Stimulated activated CD8-positive, alpha-beta memory T cell treated with anti-CD3 and anti-CD28 coated beads, Interleukin-4, amount 100 ng/mL, for 1 hour (primary cell): ENCODE measurements at places on chromosomes 5 and 9.

DNA sequence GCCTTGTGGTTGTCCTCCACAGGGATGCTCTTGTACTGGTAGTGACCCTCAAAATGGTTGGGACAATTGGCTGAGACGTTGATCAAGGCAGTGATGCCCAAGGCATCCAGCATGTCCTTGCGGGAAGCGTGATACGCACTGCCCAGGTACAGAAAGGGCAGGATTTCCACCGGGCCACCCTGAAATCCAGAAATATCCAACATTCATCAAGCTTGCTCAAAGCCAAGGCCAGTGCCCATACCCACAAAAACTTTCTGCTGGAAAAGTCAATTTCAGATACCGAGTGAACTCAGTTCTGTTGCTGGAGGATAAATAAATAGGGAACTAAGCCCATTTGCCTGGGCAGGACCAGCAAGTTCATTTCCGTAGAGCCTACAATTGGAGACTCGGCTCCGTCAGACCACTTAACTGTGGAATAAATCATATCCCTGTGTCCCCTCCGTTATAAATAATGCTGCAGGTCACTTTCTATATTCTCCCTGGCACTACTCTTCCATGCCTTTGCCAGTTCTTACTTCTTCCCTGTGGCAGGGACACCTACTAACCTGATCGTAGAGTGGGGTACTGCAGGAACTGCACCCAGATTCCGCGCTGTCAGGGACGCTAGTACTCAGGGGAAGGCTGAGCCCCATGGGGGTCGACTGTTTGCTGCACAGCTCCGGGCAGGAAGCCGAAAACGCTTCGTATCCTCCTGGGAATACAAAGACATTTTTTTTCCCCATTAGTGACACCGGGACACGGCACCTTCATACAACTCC is 1.2 kb downstream of the DUSP1 start:
- no peak for DNase-seq

- no peak for DNase-seq
Observed at GRCh38 chr9:70480405-70480980, 66.0 kb upstream of the KLF9 start.

DNA sequence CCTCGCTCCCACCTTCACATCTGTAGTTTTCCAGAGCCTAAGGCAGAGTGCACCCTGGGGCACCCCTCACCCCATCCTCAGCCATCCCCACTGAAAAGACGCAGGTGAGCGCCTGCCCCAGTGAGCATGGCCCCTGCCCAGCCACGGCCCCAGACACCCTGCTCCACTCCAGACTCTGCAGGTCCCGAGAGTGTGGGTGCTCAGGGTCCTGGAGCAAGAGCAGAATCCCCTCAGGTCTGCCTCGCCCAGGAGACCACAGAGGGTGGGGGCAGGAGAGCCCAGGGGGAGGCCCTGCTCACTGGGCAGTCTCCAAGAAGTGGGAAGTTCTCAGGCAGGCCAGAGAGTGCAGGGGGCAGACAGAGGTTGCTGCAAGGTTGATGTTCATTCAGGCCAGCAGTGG is 158.6 kb upstream of the PPP1R26 start:
- no peak for DNase-seq

DNA sequence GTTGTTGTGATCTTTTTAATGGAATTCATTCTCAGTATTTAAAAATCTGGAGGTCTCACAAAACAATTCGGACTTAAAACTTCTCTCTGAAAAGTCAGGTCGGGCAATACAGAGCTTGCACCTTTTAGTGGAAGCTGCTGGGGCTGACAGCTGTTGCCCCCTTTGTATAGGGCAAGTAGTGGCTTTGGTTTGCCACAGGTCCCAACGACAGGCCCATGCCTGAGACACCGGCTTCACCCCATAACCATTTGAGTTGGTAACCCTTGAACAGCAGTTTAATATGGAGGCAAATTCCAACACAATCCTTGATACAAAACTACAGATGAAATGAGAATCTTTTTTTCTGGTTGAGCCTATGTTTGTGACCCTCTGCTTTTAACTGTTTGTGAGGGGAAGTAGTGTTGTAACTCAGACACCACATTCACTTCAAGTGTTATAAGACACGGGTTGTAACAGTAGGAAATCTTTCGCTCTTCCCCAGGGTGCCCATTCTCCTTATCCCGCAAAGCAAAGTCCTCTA is 752 bp upstream of the GLRX start:
- DNase-seq, result no peak

DNA sequence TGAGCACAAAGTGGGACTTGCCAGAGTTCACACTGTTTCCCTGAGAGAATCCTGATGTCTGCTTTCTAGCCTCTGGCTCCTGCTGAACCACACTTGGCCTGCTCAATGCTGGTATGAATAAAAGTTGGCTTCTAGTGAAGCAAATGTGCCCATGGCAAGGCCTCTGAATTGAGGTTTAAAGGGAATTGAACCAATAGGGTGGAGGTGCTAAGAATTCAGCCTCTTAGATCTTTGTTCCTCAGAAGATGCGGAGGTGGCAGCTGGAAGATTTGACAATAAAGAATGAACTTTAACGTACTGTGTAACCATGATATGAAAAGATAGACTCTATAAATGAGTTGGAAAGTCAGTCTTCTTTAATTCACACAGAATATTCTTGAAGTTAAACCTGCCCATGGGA is 57.2 kb downstream of the RASGRF2 start:
- no peak for DNase-seq

GRCh38 chr5:68770551-68770950 is 323.3 kb upstream of the SLC30A5 start:
- DNase-seq, result no peak

DNA sequence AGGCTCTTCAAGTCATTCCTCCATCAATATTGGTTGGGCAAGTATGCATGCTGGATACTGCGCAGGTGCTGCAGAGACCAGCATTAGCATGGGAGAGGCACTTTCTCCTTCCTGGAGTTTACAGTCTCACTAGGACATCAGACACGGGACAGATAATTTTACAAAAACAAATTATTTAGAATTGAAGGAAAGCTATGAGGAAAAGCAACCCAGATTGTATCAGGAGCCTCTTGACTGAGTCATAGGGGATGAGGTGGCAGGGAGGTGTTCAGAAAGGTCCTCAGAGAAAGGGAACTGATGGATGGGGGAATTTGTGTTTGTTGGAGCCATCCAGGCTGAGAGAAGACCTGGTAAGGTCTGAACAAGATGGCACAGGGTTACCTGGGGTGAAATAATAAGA is 24.5 kb upstream of the RAB14 start:
- DNase-seq, result no peak

DNA sequence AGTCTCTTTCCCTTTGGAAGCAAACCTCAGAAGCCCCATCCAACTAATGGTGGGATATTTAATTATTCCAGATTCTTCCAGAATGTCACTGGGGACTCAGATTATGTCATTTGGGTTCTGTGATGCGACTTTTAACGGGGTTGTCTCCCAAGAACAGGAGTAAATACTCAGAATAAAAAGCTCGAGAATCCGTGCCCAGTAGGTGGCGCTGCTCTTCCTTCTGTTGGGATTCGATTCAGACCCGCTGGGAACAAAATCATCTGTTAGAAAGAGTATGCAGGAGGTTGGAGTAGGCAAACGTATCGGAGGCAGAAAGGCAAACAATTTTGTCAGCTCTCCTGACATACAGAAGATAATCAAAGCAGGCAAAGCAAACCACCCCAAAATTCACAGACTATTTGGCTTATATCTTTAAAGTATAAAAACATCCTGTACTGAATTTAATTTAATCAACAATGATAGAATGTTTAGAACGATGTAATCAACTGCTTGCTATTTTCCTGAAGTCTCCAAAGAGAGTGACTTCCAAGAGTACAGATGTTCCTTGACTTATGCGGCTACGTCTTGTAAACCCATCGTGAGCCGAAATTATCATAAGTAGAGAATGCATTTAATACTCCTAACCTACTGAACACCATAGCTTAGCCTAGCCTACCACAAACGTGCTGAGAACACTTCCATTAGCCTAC is 169.8 kb upstream of the RAI14 start:
- DNase-seq, result no peak

DNA sequence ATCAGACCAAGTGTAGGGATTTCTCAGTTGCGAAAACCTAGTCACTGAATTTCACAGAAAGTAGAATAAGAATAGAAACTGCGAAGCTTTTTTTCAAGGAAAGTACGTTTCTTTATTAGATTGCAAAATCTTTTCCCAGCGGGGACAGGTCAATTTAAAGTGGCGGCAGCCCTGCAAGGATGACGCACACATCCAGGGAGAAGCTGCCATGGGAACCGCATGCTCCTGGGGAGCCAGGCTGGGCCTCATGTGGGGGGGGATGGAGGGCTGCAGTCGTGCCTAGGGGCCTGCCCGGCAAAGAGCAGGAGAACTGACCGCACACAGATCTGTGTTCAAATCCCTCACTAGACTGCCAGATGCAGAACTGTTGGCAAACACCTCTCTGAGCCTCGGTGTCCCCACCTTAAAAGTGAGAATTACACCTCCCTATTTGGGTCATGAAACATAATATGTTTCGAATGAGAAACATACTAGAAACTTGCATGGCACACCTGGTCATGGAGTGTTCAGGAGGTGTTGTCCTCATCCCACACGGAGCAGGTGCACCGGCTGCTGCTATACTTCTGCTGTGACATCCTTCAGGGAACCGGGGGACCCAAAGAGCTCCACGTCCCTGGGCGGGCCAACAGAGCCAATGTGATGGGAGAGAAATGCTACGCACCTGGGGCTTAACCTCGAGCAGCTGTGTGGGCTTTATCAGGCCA is 127.8 kb upstream of the PHYKPL start:
- DNase-seq, result no peak

DNA sequence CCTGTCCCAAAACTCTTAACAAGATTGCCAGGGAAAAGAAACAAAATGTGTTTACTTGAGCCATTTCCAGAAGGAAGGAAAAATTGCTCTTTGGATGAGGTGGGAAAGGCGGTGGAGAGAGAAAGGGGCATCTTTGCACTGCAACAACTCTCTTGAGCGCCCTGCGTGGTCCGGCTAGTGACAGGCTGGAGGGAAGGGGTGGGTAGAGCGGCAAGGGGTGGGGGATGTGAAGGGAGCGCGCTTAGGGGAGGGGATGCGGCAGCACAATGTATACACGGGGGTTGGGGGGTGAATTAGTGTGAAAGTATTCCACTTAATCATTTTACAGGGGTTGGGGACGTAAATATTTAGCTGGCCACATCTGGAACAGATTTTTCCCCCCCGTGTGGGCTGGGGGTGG is 1.3 kb downstream of the FGF10 start:
- DNase-seq, result no peak

DNA sequence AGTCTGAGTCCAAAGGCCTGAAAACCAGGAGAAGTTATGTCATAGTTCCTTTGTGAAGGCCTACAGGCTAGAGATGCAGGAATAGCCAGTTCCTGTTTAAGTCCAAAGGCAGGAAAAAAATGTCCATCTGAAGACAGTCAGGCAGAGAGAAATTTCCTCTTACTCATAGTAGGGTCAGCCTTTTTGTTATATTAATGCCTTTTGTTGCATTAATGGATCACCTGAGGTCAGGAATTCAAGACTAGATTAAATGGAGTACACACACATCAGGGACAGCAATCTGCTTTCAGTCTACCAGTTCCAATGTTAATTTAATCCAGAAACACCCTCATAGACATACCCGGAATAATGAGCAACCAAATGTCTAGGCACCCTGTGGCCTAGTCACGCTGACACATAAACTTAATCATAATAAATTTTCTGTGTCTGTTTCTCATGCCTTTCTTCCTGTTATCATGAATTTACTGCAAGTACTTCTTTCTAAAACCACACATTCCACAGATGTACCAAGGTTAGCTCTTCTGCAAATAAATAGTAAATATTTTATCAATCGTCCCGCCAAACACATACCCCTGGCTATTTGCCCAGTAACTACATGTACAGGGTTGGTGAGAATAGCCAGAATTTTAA is 703.9 kb downstream of the EFNA5 start:
- no peak for DNase-seq

GRCh38 chr9:27701587-27701986 is 128.3 kb upstream of the C9orf72 start:
- no peak for DNase-seq
